Thyroid gland (tissue), 4 donors: ENCODE measurements at places on chromosomes 12 and 14. TPM values are rescaled to one million over a fixed set of nuclear protein-coding genes. Genes with fewer than 3 reads are reported as not detected.

DNA sequence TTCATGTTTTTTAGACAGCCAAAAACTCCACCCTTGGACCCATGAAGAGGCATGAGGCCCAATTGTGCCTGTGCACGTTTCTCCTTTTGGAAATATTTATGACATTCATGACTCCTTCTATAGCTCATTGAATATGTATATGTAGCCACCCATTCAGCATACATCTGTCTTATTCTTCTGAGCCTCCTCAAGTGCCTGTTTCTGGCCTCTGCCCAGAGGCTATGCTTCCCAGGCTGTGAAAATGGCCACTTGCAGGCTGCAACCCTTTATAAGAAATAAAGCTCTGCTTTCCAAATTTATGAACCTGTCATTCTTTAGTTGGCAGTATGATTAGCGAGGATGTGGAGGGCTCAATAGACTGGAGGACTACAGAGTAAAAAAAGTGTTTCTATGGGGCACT, 35.3 kb downstream of the TSPAN19 start:
- no peak for DNase-seq

GRCh38 chr12:27424631-27425230, 21.8 kb upstream of the SMCO2 start:
- peak; percentile 27 for DNase-seq

CLEC4E gene
- 10.5 TPM for total RNA-seq

- no peak for DNase-seq
Observed at GRCh38 chr12:131737150-131737827, 26.4 kb downstream of the SFSWAP start.

APOLD1 gene
- total RNA-seq = 34.1 TPM

DNA sequence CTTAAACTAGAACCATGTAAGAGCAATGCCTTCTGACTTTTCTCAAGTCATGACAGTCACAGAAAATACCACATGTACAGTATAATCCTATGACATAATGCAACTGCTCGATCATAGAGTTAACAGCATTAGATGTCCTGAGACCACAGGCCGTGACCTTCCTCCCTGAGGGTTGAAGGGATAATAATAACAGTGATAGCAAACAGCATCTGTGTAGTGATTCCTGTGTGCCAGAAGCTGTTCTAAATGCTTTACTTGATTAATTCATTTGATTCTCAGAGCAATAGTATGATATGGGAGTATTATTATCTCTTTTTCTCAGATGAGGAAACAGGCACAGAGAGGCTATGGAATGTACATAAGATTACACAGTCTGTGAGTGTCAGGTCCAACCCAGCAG, 53.2 kb downstream of the SLC35F4 start:
- no peak for DNase-seq

NUP107 gene
- 83.6 TPM for total RNA-seq

DNA sequence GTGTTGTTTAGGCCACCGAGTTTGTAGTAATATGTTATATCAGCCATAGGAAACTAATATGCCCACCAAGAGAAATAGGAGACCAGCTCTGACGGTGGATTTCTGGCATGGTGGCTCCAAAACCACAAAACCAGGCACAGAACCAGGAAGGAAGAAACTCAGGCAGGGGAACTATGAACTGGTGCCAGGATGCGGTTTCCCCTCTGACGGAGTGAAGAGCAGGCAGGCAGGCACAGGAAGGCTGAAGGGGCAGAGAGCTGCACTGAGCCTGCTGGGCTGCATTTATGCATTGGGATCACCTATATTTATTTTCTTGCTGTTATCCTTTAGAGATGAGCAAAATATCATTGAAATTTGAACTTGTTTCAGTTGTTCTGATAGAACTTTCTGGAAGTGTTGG, 479.4 kb downstream of the VRK1 start:
- DNase-seq = no peak

STYK1 gene
- 0.40 TPM for total RNA-seq

GRCh38 chr12:9697619-9698018, 28.1 kb downstream of the CLEC2D start:
- DNase-seq = no peak

FGD6 gene
- 30.1 TPM for total RNA-seq

DNA sequence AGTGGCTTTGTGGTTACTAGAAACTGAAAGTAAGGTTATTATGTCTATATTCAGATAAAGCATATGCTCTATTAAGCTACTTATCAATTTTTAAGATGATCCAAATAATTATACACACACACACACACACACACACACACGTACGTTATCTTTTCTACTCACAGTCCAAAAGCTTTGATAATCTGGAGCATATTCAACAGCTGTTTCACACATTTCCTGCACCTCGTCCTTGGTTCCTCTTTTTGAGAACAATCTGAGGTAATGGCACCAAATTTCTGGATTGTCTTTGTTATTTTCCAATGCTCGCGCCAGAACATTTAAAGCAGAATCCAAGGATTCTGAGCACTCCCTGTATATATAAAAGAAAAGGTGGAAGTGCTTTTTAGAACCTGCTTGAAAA, 37.5 kb downstream of the ZFC3H1 start:
- no peak for DNase-seq

SHMT2 gene
- total RNA-seq = 34.0 TPM

DNA sequence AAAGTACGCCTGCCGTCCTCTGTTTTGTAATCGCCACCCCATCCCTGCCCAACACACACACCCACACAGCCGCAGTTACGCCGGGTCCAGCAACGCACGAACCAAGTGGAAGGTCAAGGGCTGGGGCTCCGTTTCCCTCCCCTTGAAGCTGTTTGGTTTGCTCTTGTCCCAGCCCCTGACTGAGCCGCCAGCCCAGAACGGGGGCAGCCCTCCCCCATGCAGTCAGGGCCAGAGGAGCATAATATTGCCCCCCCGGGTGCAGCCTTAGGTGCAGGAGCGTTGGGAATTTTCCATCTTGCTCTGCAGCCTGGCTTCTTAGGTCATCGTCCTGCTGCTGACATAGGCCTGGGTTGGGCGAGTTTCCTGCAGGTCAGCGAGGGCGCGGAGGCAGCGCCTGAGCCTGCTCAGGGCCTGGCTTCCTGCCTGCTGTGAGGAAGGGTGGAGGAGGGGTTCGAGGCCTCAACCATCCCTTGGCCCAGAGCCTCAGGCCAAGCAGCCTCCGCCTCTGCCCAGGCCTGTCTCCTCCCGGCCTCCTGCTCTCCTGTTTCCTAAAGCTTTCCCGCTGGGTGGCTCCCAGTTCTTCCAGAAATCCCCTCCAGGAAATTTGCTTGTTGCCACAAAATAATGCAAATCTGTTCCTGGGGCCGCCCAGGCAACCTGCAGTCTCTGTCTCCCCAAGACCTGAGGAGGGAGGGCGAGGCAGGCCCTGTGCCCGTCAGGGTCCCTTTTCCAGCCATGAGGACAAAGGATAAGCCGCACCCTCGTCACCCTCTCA, 44.5 kb downstream of the PSMA6 start:
- DNase-seq = peak; percentile 96

DNA sequence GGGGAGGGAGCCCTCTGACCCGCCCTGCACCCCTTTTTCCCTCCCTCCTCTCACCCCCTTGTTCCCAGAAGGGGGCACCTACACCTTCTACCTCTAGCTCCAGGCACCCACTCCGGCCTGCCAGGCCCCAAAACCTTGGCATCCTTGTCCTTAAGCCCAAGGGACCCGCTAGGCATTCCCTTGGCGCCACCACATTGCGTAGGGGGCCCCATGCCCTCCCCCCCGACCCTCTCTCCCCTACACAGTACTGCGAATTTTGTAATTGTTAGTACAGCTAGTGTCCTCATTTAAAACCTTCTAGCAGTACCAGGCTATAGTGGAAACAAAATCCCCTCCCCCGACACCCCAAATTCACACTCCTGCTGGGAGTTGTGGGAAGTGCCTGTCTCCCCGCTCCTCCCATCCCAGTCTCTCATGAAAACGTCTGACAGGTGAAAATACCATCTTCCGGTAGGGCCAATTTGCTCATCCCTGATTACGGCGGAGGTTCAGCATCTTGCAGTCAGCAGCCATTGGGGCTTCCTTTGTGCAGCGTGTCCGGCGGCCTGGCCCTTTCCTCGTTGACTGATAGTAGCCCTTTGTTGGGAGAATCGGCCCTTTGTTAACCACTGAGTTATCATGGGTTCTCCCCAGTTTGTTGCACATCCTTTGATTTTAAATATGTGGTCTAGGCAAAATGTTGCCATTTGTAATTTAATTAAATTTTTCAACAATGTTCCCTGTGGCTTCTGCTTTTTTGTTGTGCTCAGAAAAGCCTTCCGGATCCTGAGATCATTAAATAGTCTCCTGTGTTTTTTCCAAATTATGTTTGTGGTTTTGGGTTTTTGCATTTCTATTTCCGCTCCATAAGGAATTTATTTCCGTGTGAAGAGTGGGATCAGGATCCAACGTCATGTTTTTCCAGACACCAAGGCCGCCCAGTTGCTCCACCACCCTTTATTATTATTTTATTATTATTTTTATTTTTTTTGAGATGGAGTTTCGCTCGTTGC, 7.9 kb upstream of the CEP170B start:
- no peak for DNase-seq

GPR68 gene
- total RNA-seq = not detected

DNA sequence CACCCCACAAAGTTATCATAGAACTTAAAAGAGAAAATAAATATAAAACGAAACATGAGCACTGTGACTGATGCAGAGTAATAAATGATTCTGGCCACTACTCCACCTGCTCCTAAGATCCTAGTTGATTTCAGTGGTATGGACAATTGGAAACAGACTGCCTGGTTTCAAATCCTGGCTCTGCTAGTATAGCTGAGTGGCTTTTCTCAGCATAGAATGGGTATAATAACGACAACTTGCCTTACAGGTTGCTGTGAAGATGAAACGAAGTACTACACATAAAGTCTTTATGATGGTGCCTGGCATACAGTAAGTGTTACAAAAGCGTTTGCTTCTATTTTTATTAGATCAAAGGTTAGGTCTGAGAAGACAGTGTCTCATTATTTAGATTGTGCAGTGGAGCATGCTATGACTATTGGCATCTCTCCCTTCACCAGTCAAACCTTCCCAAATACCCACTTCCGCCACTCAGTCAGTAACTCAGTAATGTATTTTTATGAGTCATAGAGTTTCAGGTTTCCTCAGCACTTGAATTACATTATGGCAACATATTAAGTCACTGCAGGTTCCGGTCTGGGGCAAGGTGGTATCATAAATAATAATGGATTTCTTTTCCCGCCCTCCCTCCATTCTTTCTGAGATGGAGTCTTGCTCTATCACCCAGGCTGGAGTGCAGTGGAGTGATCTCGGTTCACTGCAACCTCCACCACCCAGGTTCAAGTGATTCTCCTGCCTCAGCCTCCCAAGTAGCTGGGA, 29.7 kb upstream of the NR2C1 start:
- no peak for DNase-seq

KCNJ8 gene
- 24.1 TPM for total RNA-seq

GRCh38 chr14:52370406-52370935, 56.4 kb downstream of the PTGER2 start:
- DNase-seq = no peak

DNA sequence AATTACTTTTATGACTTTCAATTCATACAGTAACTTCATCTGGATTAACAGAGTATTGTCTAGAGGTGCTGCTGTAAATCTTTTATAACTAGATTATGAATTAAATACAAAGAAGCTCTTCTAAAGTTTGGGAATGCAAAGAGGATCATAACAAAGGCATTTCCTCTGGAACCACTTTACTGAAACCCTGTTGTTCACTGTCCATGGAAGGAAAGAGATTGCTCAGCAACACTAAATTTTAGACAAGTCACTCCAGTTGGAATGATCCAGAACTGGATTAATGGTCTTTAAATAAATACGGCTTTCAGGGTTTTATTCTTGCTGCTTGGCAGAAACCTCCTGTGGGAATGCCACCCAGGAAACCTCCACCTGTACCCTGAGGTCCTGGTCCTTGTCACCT, 250.6 kb downstream of the KSR2 start:
- no peak for DNase-seq
